ENCODE measurements at places on chromosomes 11 and 22. TPM values are rescaled to one million over a fixed set of nuclear protein-coding genes. Genes with fewer than 3 reads are reported as not detected.
A peak's percentile ranks its signal among the peaks of the same experiment; 100 is the strongest.

The CYTH4 gene
- polyA plus RNA-seq: 1.3 TPM

The PAAF1 gene
- polyA plus RNA-seq: 56.6 TPM

The TREH gene
- not detected for polyA plus RNA-seq

The POU2AF3 gene
- 2.8 TPM for polyA plus RNA-seq

DNA sequence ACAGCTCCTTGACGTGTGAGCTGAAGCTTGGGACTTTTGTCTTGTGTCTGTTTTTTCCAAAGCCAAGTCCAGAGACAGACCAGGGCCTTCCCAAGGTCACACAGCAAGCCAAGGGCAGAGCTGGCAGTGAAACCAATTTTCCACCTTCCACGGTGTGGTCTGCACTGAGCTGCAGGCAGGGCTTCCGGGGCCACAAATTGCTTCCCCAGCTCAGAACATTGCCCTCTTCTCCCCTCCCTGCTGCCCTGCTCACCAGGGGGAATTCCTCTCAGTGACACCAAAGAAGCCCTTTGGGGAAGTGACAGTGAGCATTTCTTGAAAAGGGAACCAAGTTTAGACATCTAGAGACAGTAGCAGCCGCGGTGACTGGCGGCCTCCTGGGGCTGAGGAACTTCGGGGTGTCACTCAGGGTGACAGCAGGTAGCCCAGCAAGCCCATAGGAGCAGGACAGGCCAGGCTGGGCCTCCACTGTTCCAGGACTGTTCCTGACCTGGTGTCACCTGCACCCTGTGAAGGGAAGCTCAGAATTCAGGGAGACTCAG, 9.2 kb downstream of the FXYD2 start:
- no peak for DNase-seq

GRCh38 chr11:67539550-67539949, 16.3 kb upstream of the CABP2 start:
- no peak for DNase-seq

DNA sequence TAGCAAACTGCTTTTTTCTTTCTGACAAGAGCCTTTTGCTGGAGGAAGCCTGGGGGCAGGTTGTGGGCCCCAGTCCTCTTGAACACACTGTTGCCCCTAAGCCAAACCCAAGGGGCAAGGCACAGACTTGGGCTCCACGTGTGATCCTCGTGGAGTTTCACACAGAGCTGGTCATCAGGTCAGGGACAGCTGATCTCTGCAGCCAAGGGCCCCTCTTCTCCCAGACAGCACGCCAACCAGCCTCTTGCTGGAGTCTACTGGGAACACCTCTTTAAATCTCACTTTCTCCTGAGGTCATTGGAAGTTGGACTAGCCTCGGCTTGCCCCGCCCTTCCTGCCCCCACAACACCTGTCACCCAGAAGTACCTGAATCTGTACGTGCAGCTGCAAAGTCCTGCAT, 39.8 kb downstream of the C11orf58 start:
- DNase-seq: no peak

DNA sequence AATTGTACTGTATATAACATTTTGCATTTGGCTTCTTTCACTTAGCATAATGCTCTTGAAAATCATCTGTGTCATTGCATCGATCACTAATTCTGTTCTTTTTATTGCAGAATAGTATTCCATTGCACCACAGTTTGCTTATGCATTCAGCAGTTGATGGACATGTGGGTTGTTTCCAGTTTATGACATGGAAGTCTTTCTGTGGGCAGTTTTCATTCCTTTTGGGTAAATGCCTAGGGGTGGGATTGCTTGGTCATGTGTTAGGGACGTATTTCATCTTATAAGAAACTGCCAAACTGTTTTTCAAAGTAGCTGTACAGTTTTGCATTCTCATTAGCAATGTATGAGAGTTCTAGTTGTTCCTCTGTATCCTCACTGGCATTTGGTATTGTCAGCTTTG, 127.0 kb downstream of the HIPK3 start:
- no peak for DNase-seq

GRCh38 chr11:18005376-18006129, 7.3 kb downstream of the SERGEF start:
- no peak for DNase-seq

DNA sequence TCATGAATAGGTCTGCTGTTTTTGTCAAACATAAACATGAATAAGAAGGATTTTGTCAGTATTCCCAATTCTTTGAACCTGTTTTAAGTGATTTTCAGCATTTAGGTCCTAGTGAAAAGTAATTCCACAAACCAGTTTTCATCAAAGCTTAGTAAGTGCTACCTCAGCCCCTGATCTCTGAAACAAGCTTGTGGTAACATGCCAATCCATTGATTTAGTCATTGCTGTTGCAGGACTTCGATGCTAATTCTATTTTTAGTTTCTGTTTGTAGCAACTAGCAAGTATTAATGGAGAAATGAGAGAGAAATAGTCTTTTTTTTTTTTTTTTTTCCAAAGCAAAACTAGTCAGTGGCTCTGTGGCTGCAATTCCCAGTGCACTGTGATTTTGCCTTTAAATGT, 91.4 kb downstream of the JRKL start:
- DNase-seq: no peak

DNA sequence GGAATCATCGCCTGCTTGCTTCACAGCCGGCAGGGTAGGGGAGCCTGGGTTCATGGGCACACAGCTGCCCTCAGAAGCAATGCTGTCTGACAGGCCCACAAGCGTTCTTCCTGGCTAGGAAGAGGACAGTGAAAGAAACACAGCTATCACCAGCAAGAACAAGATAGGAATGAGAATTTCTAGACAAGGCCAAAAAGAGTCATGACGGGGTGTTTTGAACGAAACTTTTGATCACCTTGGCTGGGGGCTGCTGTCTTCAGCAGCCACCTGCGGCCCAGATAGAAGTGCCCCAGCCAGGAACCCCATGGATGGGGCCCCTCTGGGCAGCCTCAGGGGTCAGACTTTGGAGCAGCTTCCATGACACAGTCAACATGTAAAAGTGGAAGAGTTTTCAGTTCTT, 41.8 kb downstream of the GAB4 start:
- DNase-seq: no peak

DNA sequence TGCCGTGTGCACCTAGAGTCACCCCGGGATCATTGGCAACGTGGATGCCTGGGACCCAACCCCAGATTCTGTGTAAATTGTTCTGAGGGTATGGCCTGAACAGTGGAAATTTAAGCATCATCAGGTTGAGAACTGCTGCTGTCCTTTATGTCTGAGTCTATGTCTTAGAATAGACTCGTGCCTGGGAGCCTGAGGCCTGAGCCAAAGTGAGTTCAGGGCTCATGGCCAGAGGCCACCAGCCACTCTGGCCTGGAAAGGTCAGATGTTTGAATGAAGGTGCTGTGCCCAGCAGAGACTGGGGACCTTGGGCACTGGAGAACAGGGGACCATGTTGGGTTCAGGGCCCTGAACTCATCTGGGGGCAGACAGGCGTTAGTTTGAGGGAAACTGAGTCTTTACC, 91.1 kb downstream of the MYO18B start:
- DNase-seq: no peak

DNA sequence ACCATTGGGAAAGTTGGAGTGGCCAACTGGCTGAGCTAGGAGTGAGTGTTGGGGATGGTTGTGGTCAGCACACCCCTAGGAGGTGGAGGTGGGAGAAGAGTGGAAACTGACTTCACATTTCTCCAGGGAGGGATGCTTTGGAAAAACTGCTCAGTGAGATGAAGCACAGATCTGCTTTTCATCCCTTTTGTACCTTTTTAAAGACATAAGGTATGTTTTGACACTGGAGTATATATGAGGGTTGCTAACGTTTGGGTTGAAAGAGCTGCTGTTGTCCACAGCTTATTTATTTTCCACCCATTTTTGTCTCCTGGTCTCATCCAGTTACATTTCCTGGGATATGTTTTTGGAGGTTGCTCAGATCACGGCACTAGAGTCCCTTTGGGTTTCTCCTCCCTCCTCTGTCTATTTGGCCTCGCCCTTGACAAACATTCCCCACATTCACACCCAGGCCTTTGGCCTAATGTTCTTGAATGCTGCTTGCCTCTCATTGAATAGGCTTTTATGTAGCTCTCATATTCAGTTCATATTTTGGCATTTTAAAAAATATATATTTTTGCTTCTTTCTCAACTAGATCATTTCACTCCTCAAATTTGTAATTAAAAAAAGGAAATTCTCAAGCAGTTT, 8.3 kb downstream of the SREBF2 start:
- DNase-seq: no peak

DNA sequence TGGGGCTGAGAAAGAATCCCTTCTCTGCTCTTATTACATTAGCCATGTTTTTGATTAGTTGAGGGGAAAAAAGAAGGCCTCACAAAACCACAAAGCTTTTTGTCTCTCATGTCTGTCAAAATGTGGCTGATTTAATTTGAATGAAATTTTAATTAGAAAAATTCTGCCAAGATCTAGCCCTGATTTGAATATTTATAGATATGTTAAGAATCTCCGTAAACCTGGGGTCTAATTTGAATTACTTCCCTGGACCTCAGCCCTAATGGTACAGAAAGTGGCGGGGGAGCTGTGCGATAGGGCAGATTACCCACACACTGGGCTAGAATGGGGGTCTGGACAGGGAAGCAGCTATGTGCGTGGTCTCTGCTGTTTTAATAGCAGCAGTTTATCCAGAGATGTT, 141.3 kb upstream of the TTC12 start:
- DNase-seq: peak; percentile 74

Measured in brain (organoid and tissue), 16 donors.